ENCODE measurements at places on chromosomes 5 and 9.

DNA sequence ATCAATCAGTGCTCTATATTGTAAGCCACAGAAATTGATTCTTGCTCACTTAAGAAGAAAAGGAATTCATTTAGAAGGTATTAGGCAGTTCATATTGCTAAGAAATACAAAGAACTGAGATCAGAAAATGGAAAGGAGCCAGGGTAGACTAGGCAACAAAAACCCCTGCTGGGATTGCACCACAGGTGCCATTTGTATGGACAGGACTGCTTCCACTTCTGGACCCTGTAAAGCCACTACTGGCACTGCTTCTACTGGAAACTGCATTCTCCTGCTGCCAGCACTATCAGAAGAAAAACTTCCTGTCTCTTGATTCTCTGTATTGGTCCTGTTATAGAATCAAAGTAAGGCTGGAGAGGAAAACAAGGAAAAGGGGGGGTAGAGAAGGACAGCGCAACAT lies 45.9 kb downstream of the CERT1 start:
- no peak for DNase-seq

DNA sequence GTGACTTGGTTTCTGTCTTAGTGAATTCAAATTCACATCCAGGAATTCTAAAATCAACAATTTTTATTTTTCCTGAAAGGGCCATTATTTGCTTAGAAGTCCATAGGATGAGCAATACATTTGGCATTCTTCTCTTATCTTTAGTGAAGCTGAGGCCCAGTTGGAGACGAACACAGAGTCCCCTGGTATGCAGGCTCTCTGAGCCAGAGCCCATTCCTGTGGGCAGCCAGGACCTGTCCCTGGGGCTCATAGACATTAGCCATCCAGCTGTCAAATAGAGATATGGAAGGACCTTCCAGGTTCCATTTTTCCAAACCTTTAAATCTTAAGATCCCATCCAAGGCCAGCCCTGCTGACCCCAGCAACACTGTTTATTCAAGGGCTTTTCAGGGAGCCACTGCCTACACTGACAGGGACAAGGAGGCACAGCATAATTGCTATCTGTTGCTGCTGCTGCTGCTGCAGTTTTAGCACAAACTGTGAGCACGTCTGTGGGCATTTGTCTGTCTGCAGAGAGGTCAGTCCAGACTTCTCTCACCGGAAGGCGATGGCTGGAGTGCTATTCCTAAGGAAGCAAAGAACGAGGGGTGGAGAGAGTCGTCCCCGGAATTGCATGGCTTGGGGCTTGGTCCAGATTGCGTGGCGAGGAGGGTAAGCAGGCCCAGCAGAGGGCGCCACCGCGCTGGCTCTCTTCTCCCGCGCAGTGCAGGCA lies 639.0 kb downstream of the CCDC171 start:
- DNase-seq: peak; percentile 46

DNA sequence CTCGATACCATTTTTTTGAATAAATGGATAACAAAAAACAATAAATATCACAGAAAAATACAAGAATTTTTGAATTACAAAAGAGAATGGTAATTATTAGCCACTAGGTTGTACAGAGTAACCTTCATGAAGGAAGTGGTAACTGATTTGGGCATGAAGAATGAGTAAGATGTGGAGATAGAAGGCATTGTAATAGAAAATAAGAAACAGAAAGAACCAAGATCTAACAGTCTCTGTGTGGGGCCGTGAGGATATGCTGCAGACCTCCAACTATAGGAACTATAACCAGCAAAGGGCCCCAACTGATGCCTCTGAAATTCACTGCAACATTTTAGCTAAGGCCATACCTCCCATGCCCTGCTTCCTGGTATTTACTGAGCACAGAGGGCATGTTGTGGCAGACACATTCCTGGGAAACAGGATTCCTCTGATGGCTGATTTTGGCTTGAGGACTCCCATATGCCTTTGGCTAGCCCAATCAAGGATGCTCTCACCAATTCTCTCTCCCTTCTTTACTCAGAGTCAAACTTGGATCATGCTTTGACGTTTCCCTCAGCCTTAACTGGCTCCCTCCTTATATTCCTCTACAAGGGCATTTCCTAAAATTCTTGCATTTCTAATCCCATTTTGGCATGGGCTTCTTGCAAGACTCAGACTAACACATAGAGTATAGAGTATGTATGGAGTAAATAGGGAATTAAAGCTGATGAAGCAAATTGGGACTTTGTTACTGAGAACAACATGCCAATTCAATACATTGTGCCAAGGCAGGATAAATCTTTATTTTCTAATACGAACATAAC lies 208.9 kb downstream of the PDE4D start:
- DNase-seq: no peak

- DNase-seq: no peak
Observed at GRCh38 chr9:35102465-35102768, 514 bp downstream of the STOML2 start.

DNA sequence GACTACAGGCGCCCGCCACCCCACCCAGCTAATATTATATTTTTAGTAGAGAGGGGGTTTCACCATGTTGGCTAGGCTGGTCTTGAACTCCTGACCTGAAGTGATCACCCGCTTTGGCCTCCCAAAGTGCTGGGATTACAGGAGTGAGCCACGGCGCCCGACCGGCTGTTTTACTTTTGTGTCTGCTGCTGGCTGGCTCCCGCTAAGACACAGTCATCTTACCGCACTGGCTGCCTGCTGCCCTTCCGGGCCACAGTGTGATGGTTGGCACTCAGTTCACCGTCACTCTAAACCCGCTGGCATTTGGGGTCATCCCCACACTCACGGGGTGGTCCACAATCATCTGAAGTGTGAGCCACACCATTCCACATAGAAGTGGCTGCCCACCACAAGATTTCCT lies 93.7 kb downstream of the WDR41 start:
- no peak for DNase-seq

GRCh38 chr9:106799152-106799551 lies 63.8 kb upstream of the ZNF462 start:
- no peak for DNase-seq

GRCh38 chr5:72313141-72313540 lies 6.9 kb downstream of the MRPS27 start:
- DNase-seq: no peak

All from HuH-7 (cell line).